ENCODE measurements at places on chromosomes 7 and 10.

GRCh38 chr7:7641129-7641663, 644 bp downstream of the UMAD1 start:
- no peak for DNase-seq

- DNase-seq: no peak
Measured at GRCh38 chr10:108439397-108439796, 1274.9 kb upstream of the SORCS1 start.

- DNase-seq: no peak
Measured at GRCh38 chr10:80454513-80455460, 677 bp downstream of the TSPAN14 start.

DNA sequence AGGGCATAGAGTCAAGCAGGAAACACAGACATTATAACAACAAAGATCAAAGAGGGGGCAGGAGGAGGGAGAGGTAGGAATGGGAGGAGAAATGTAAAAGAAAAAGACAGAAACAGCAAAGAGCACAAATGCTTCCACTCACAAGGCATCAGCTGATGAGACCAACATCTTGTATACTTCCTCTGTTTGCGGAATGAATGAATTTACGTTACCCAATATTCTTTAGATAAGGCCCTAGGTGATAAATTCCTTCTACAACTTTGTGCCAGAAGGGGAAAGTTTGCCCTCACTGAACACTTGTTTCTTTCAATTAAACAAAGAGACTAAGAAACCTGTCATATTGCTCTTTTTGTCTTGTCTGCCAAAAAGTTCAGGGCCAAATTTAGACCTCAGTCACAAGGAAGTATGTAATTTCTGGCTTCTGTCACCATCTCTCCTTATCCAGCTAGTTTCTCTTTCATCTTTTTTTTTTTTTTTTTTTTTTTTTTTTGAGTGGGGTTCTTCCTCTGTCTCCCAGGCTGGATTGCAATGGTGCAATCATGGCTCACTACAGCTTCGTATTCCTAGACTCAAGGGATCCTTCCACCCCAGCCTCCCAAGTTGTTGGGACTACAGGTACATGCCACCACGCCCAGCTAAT, 116.4 kb upstream of the NANOS1 start:
- peak; percentile 94 for DNase-seq

DNA sequence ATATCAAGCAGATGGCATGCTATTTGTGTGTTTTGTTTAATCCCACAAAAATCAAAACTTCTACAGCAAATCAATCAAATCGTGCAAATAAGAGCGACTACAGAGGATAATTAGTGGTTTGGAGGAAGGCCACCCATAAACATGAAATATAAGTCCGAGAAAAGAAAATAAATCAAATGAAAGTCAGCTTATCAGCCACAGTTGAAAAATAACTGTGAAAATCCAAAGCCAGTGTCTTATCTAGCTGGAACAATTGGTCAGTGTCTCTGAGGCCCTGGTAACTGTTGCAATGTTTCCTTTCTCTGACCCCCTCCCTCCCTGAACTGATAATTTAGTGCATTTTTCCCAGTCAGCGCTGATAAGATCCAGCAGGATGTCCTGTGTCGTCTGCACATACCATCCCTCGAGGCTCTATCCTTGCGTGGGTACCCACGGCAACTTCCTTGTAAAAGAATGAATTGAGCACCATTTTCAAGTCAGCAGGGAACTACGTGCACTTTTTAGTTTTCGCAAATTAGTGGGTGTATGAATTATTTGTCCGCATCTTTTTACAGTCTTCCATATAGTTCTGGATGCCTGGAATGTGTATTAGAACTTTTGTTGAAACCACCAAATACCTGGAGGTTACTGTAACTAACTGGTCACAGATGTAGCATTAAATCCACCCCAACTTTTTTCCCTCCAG, 10.8 kb upstream of the JCAD start:
- DNase-seq: no peak

GRCh38 chr10:76881477-76882220, 756.0 kb downstream of the KCNMA1 start:
- DNase-seq: no peak

DNA sequence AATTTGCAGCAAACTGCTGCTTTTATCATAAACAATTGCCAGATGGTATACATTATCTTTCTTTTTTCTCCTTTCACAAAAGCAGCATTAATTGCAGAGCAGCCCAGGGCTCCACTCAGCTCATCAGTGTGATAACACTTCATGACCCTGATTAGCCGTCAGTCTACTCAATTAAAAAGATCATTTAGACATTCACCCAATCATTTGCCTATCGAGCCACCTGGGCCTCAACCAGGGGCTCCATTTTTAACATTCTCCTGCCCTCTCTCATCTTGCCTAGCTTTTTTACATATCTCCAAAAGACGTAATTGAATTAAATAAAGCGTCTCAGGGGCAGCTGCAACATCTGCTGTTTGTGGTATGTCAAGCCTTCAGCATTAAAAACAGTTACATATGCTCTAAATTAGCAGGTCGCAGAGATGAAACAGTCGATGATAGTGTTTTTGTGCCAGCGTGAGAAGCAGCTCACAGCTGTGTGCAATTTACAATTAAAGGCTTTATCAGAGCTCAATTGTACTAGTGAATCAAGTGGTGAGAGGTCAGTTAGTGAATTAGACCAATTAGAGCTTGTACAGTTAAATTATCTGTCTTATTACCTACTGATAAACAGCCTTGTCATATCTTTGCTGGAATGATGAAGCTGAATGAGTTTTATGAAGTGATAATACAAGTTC, 522.5 kb downstream of the ETV1 start:
- no peak for DNase-seq

GRCh38 chr10:85311613-85312337, 983.4 kb downstream of the CCSER2 start:
- no peak for DNase-seq

DNA sequence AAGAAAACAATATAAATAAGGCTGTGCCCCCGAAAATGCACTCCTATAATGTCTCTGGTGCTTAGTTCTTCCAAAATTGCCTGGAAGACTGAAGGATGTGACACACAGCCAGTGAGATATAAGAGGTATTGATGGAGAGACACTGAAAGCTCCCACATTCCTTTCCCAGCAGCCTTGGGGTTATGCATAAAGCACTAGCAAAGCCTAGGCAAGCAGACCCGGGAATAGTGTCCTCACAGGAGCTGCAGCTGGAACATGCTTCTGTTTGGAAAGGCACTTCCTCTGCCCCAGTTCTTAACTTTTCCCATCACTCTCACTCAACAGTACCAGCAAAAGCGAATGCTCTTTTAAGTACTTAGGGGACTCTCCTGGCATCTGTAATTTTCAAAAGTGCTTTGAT, 178.0 kb downstream of the AMPH start:
- DNase-seq: no peak

GRCh38 chr7:131293018-131293417, 34.7 kb upstream of the MKLN1 start:
- DNase-seq: no peak

DNA sequence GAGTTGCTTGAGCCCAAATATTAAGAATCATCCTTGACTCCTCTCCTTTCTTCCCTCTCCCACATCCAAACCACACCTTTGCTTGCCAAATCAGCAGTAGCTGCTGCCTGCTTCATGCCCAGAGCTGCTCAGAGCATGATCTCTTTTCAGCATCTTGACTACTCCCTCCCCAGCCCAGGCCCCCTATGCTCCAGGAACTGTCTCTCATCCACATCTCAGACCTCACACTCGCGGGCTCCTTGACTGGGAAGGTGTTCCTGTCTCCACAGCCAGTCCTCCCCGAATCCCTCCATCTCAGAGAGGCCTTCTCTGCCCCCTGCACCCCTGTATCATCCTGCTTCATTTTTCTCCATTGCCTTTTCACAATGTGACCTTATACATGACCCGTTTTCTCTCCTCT, 157.0 kb downstream of the DNAJB6 start:
- no peak for DNase-seq

GRCh38 chr10:26331371-26331770, 106.8 kb upstream of the APBB1IP start:
- no peak for DNase-seq
